Activated CD4-positive, alpha-beta T cell treated with anti-CD3 and anti-CD28 coated beads, Interleukin-2, amount 50 U/mL, for 48 hours (primary cell): ENCODE measurements at places on chromosomes 2 and 18.

DNA sequence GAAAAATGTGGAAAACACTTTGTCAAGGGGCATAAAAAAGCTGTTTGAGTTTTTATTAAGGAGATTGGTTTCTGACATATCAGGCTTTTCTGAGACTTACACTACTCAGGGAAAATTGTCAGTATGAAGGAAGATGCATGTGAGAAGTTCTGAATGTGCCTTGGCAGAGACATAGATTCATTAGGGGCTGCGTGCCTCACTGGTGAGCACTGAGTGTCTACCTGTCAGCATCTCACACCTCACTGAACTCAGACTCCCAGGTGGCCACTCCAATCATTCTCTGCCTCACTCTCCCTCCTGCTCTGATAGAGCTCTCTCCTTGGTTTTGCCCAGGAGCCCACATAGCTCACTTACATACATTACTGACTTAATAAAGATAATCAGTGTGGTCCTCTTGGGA, 372.6 kb downstream of the LRRTM4 start:
- no peak for DNase-seq

DNA sequence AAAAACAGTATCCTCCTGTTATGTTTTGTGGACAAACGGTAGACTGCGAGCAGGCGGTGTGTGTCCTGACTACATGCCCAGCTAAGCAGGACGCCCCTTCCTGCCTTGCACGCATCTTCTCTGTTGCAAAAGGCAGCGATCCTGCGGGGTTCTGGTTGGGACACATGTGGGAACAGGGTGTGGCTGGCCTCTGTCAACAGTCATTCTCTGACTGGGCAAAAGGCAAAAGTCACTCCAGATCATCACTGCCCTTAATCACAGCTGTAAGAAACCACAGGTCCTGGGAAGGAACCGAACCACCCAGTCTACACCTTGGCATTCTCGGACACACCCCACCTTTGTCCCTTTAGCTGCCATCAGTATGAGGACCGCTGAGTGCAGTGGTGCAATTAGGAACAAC, 44.3 kb upstream of the TMEM87B start:
- no peak for DNase-seq

- no peak for DNase-seq
These were observed 37.5 kb upstream of the STK17B start for GRCh38 chr2:196208915-196209314.

DNA sequence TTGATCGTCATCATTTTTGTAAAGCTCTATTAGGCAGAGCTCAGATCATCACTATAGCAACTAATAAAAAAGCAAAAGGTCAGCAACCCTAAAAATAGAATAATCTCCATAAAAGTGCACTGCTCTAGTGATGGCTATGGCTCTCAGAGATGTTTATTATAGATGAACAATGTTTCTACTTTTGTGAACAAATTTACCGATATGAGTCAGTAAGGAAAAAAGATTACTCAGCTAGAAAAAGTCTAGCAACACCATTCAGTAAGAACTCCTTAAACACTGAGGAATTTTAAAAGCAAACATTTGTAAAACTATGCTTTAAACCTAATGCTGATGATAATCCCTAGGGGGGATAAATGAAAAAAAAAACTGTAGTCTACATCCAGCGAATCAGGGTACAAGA, 69.6 kb downstream of the ACVR1C start:
- DNase-seq: no peak

- DNase-seq: no peak
These were observed 17.5 kb downstream of the PECR start for GRCh38 chr2:216064014-216064630.

DNA sequence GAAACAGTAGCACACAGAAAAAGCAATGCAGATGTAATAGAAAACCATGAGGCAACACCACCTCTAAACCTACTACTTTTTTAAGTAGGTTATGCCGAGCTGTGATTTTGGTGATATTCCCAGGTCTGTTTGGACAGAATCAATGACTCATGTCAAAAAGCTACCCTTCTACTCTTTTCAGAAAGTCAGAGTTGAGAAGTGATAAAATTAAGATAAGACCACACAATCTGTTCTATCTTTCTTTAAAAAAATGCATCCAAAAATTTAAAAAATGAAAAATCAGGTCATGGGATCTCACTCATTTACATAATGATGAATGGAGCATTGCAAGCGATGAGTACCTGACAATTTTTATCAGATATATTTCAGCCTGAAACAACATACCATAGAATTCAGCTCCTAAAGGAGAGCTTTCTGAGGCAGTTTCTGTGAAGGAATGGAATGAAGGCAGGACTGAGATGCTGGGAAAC, 826.3 kb downstream of the BCL11A start:
- DNase-seq: no peak

GRCh38 chr2:135948141-135948540, 37.3 kb downstream of the DARS1 start:
- DNase-seq: no peak

GRCh38 chr2:195666113-195666712, 9.2 kb downstream of the SLC39A10 start:
- no peak for DNase-seq
